ENCODE measurements at places on chromosomes 6 and 20.

DNA sequence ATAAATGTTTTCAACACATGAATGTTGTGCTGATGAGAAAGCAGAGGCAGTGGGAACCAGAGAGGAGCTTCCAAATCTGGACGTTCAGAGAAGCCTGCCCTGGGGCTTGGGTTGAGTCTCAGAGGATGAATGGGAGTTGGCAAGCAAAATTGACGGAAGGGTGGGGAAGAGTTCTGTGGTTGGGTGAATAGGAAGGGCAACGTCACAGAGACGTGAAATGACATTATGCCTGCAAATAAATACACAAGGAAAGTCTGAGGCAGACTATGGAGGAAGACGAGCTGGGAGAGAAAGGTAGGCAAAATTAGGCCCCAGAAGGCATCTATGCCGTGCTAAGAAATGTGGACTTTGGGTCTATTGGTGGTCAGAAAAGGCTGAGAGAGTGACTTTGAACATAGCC, 25.2 kb upstream of the SGK1 start:
- H3K4me3 ChIP-seq = no peak overlapping the region
- H3K36me3 ChIP-seq = no peaks in the 10 kb centered on the region
- no peak overlapping the region for H3K27ac ChIP-seq
- H3K27me3 ChIP-seq = no peaks in the 10 kb centered on the region
- H3K4me1 ChIP-seq = no peaks in the 10 kb centered on the region
- no peak for DNase-seq

- H3K27me3 ChIP-seq = no peaks in the 10 kb centered on the region
- H3K4me1 ChIP-seq = peaks cover 17% of the 10 kb centered on the region
- no peak for DNase-seq
Observed at GRCh38 chr6:109240370-109241084, 141.7 kb downstream of the CD164 start.

DNA sequence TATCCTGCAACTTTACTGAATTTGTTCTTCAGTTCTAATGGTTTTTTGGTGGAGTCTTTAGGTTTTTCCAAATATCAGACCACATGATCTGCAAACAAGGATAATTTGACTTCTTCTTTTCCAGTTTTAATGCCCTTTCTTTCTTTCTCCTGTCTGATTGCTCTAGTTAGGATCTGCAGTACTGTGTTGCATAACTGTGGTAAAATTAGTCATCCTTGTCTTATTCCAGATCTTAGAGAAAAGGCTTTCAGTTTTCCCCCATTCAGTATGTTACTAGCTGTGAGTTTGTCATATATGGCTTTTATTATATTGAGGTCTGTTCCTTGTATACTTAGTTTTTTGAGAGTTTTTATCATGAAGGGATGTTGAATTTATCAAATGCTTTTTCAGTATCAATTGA, 4.3 kb downstream of the MICA start:
- peaks cover 19% of the 10 kb centered on the region for H3K4me1 ChIP-seq
- no peaks in the 10 kb centered on the region for H3K27me3 ChIP-seq
- H3K27ac ChIP-seq = peak overlapping the region; percentile 13

- no peak overlapping the region for H3K4me3 ChIP-seq
- no peak overlapping the region for H3K27ac ChIP-seq
- no peaks in the 10 kb centered on the region for H3K36me3 ChIP-seq
- no peaks in the 10 kb centered on the region for H3K27me3 ChIP-seq
- DNase-seq = no peak
Observed at GRCh38 chr6:68447112-68447511, 188.0 kb upstream of the ADGRB3 start.

DNA sequence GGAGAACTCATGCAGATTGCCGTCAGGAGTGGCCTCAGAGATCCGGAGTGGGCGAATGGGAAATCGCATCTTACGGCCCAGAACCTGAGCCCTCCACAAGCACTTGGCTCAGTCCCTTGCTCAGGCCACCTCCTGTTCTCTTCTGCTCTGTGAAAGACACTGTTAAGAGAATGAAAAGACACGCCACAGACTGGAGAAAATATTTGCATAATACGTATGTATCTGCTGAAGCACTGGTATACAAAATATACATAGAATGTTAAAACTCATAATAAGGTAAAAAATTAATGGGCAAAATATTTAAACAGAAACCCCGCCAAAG, 838 bp upstream of the POM121L2 start:
- H3K4me1 ChIP-seq = no peaks in the 10 kb centered on the region
- no peaks in the 10 kb centered on the region for H3K36me3 ChIP-seq
- H3K27me3 ChIP-seq = peaks cover 62% of the 10 kb centered on the region
- no peak for DNase-seq
- H3K4me3 ChIP-seq = peak overlapping the region; percentile 81

GRCh38 chr6:143325379-143326140, 124.9 kb downstream of the ADAT2 start:
- no peaks in the 10 kb centered on the region for H3K27me3 ChIP-seq
- no peak for DNase-seq
- H3K4me1 ChIP-seq = peaks cover 1% of the 10 kb centered on the region
- H3K27ac ChIP-seq = no peak overlapping the region
- H3K36me3 ChIP-seq = no peaks in the 10 kb centered on the region

DNA sequence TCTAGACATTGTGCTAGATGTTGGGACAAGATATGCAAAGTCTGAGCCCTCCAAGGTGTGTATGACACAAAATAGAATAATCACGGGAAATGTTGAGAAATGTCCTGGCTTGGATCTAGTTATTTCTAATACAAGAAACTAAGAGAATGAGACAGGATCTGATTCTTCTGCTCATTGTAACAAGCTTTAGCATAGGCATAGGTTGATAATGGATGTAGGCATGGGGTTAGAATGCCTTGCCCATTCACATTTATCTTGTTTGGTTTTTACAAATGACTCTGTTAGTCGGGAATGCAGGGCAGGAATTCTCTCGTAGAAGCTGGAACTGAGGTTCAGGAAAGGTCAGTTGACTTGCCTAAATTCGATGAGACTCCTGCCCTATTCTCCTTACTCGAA, 1.5 kb upstream of the SLC26A8 start:
- no peak for DNase-seq
- H3K4me1 ChIP-seq = peaks cover 44% of the 10 kb centered on the region
- H3K27ac ChIP-seq = peak overlapping the region; percentile 89
- H3K27me3 ChIP-seq = no peaks in the 10 kb centered on the region
- no peaks in the 10 kb centered on the region for H3K36me3 ChIP-seq

- H3K4me3 ChIP-seq = no peak overlapping the region
- H3K27ac ChIP-seq = no peak overlapping the region
- H3K4me1 ChIP-seq = no peaks in the 10 kb centered on the region
- DNase-seq = no peak
- no peaks in the 10 kb centered on the region for H3K27me3 ChIP-seq
Observed at GRCh38 chr6:143336446-143337152, 113.9 kb downstream of the ADAT2 start.

GRCh38 chr20:32979201-32979998, 24.8 kb downstream of the SUN5 start:
- H3K4me1 ChIP-seq = peaks cover 12% of the 10 kb centered on the region
- no peaks in the 10 kb centered on the region for H3K36me3 ChIP-seq
- H3K27me3 ChIP-seq = no peaks in the 10 kb centered on the region
- no peak for DNase-seq
- H3K27ac ChIP-seq = no peak overlapping the region

DNA sequence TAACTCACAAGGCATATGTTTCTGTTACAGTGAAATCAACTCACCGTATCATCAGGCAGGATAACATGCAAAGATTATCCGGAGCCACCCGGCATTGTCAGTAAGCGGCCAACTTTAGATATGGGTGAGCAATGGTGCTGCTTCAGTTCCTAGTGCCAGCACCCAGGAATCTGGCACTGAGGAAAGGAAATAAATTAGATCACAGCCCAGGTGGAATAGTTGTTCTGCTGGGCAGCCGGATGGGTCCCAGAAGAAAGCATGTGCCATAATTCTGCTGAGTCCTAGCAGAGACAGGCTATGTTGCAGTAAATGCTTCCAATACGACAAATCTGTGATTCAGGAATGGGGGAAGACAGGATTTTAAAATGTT, 183.6 kb upstream of the SPTLC3 start:
- peaks cover 4% of the 10 kb centered on the region for H3K27me3 ChIP-seq
- H3K4me3 ChIP-seq = no peak overlapping the region
- no peaks in the 10 kb centered on the region for H3K36me3 ChIP-seq
- DNase-seq = no peak

DNA sequence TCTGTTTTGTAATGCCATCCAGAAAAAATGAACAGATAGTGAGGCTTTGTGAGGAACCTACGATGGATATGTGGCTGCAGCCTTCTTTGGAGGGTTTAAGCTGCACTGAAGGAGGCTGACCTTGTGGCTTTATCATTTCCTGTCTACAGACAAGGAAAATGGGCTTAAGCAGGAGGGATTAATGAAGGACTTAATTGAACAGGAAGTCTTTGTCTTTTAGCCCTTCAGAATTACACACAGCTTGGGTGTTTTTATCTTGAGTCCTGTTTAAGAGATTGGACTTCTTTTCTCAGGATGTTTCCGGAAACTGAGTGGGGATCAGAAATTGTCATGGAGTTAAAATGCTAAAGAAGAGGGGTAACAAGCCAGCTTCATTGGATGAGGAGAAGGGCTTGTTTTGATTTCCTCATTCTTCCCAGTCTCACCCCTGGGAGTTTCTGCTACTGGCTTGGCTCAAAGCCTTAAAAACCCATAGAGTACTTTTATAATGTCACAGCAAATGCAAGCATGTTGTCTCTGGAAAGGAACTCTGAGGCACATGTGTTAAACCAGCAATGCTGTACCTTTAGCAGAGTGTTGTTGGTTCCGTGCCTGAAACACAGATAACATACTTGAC, 193.6 kb downstream of the JARID2 start:
- H3K27me3 ChIP-seq = no peaks in the 10 kb centered on the region
- no peak for DNase-seq
- peaks cover 3% of the 10 kb centered on the region for H3K36me3 ChIP-seq
- H3K27ac ChIP-seq = no peak overlapping the region
- no peak overlapping the region for H3K4me3 ChIP-seq
- peaks cover 50% of the 10 kb centered on the region for H3K4me1 ChIP-seq

DNA sequence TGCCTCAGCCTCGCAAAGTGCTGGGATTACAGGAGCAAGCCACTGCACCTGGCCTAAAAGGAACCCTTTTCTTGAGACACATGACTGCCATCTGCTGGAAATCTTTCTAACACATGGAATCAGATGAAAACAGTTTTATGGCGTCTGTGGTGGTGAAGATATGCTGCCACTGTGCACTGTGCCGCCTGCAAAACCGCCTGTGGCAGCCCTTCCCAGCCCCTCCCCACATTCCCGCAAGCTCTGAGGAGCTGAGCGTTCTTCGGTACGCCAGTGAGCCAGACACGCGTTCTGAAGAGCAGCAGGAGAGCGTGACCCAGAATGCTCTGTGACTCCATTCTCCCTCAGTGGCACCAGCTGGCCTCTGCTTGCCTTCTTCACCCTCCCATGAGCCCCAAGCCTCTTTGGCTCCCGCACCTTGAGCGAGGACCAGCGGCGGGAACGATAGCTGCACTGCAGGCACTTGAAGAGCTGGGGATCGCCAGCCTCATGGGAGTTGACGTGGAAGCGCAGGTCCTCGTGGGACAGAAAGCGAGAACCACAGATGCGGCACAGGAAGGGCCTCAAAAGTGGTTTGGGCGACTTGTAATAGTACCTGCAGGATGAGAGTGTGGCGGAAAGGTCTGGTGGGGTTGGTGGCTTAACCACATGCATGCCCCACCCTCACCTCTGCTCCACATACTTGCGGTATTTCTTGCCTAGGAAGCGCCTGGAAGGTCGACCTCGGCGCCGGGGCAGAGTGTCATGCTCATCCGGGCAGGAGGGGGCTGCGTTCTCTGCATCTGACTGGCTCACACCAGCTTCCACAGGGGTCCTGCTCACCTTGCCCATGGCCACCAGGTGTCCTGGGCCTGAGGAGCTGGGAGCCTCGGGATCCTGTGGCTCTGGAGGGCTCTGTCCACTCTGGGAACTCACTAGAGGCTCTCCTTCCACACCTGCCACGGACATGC, 8.7 kb downstream of the ZNF335 start:
- no peaks in the 10 kb centered on the region for H3K4me1 ChIP-seq
- H3K36me3 ChIP-seq = peaks cover 32% of the 10 kb centered on the region
- H3K27ac ChIP-seq = no peak overlapping the region
- no peak overlapping the region for H3K4me3 ChIP-seq

- no peaks in the 10 kb centered on the region for H3K27me3 ChIP-seq
- H3K36me3 ChIP-seq = no peaks in the 10 kb centered on the region
- no peak overlapping the region for H3K4me3 ChIP-seq
Observed at GRCh38 chr6:138037009-138037504, 70.2 kb downstream of the PERP start.

GRCh38 chr20:33731693-33732165, at the start of gene ZNF341:
ZNF341 (plus strand) TSS chr20:33731996; CDS start chr20:33732022, 26 bp downstream.
- peak within 1 kb of the TSS; percentile 68 for H3K4me3 ChIP-seq
- H3K36me3 ChIP-seq = peaks cover 10% of the 10 kb centered on the region
- DNase-seq = peak; percentile 85
- no peaks in the 10 kb centered on the region for H3K27me3 ChIP-seq
- H3K4me1 ChIP-seq = peaks cover 44% of the 10 kb centered on the region

GRCh38 chr6:90347411-90347851, 50.8 kb upstream of the BACH2 start:
- no peak overlapping the region for H3K27ac ChIP-seq
- H3K4me1 ChIP-seq = peaks cover under 1% of the 10 kb centered on the region
- H3K4me3 ChIP-seq = no peak overlapping the region

- peaks cover 51% of the 10 kb centered on the region for H3K4me1 ChIP-seq
- DNase-seq = no peak
- no peaks in the 10 kb centered on the region for H3K27me3 ChIP-seq
- peak overlapping the region; percentile 69 for H3K27ac ChIP-seq
- H3K36me3 ChIP-seq = no peaks in the 10 kb centered on the region
Observed at GRCh38 chr20:53918020-53918311, 152.4 kb downstream of the BCAS1 start.

DNA sequence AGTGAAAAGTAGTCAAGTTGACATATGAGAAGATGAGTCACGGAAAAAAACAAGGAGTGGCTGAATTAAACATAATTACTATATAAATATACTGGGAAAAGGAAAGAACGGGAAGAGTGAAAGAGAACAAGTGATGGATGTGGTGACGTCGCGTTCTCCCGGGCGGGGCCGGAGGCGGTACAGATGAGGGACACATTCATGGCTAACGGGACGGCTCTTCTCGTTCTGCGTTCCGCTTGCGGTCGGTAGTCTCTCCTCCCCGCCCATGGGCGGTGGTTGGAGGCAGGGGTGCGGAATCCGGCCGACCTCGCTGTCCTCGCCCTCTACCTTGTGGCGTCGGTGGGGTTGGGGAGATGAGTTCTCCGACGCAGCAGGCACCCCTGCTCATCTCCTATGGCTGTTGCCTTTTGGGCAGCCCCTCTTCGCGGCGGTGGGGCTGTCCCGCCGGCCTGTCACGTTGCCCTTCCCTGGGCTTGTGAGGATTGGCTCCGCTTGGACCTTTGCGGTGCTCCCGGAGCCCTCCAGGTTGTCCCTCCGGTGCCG, 22.5 kb downstream of the HLA-G start:
- no peaks in the 10 kb centered on the region for H3K4me1 ChIP-seq
- DNase-seq = no peak
- H3K27ac ChIP-seq = no peak overlapping the region
- no peak overlapping the region for H3K4me3 ChIP-seq

Data from mesothelial cell of epicardium (in vitro differentiated cells).